ENCODE measurements at places on chromosomes 16 and 17.

GRCh38 chr17:57313097-57313835 lies 56.9 kb downstream of the MSI2 start:
- DNase-seq, result no peak

- no peak for DNase-seq
These were observed 6.8 kb downstream of the SPPL2C start for GRCh38 chr17:45851464-45851863.

DNA sequence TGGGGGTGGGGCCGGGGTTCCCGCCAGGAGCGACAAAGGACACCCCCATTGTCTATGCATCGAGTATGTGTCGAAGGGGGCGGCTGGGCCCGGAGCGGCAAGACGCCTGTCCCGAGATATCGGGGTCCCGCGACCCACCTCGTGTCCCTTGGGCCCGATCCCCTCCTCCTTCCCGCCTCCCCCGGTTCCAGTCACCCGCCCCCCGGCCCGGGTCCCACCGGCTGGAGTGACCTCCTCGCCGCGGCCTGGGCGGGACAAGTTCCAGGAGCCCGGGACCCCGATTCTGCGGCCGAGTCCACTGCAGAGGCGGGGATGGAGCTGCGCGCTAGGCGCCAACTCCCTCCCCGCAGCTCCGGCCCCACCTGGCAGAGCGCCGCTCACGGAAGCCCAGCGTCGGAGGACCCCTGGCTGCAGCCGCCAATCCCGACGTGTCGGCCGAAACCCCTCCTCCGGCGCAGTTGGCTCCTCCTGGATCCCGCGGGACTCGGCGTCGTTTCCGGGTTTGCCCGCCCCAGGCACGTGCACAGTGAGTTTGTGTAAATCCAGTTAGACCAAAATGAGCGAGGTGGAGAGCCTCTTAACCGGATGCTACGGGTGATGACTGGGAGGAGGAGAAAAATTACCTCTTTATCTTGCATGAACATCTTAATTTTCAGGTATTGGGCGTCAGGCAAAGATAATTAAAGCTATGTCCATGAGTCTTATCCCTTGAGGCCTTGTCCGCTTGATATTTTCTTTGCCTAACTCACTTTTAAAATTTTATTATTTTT lies at the start of gene NMRAL1:
NMRAL1 (minus strand) TSS at position 434 of the 770 bp plus-strand sequence. CDS start 493 bp downstream, outside the sequence.
- peak; percentile 94 for DNase-seq

GRCh38 chr17:73731733-73732132 lies 87.5 kb upstream of the SDK2 start:
- DNase-seq, result no peak

- DNase-seq, result no peak
These were observed 23.9 kb downstream of the DNAI2 start for GRCh38 chr17:74297941-74298340.

DNA sequence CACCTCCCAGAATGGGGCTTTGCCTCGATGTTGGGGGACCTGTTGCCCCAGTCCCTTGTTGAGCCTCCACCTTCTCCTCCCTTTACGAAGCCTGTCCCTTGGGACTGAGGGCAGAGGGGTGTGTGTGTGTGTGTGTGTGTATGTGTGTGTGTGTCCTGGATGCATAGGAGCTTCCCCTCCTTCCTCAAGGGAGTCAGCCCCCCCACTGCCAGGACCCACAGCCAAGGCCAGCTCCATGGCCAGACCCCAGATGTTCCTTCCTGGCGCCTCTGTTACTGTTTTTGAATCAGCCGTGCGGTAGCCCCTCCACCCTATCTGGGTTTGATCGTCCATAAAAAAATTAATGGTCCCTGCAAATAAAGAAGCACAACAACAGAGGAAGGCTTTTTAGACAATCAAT lies 17.7 kb upstream of the DOK4 start:
- no peak for DNase-seq

Measured in CD4-positive, alpha-beta T cell (primary cell).